Lung (tissue), 17 donors: ENCODE measurements at places on chromosomes 5 and 9. TPM values are rescaled to one million over a fixed set of nuclear protein-coding genes. Genes with fewer than 3 reads are reported as not detected.
A peak's percentile ranks its signal among the peaks of the same experiment; 100 is the strongest.

DNA sequence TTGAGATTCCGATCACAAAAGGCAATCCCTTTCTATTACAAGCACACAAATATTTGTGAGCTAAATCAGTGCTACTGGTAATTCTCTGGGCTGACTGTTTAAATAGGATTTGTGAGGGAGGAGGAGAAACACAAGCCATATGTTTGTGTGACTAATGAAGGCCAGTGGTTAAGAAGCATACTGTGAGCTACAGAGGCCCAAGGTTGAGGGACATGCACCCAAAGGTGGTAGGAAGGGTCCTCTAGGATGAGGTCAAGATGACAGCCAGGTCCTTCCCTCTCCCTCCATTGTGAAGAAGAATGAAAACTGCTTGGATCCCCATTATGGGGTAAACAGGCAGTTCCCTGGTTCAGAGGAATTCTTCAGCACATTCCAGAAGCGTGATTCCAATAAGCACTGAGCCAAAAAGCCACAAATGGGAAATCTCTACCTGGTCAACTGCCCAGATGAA lies 83.9 kb downstream of the SPOCK1 start:
- no peak for DNase-seq

GRCh38 chr5:95280401-95281095 lies 4.3 kb downstream of the MCTP1 start:
- DNase-seq, result no peak

- DNase-seq, result peak; percentile 51
These were observed 74.0 kb upstream of the SPTLC1 start for GRCh38 chr9:92188969-92189781.

- DNase-seq, result no peak
These were observed 59.7 kb downstream of the COL23A1 start for GRCh38 chr5:178530526-178530925.

DNA sequence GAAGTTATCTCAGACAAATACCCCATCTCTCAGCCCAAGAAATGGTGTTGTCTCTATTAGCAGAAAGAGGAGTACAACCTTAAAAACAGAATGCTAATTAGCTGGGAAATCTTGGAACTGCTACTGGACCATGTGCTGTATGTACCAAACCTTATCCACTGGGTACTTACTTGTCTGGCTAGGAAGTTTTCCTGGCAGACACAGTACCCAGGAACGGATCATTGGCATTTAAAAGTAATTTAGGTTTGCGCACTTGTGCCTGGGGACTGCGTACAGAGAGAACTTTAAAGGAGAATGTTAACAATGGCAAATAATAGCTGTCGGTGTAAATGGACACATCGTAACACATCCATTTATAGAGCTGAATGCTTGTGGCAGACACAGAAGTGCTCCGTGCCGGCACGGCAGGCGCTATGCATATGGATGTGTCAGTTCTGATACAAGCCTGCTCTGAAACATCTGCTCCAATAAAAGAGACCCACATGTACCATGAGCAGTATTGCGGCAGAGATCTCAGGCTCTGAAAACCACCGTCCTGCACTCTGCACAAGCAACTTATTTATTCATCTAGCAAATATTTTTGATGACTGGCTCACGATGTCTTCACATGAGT lies 290.6 kb upstream of the PANK3 start:
- DNase-seq, result no peak

- no peak for DNase-seq
These were observed 228.2 kb downstream of the SYK start for GRCh38 chr9:91029650-91030361.

Gene SNX2
- 30.9 TPM for polyA plus RNA-seq

Gene OCLN
- polyA plus RNA-seq, result 19.7 TPM

Gene GARIN3
- not detected for polyA plus RNA-seq

Gene SLC4A9
- polyA plus RNA-seq, result 0.06 TPM

Gene PMPCA
- 46.7 TPM for polyA plus RNA-seq
